ENCODE measurements at places on chromosomes 13 and 19. TPM values are rescaled to one million over a fixed set of nuclear protein-coding genes. Genes with fewer than 3 reads are reported as not detected.

DNA sequence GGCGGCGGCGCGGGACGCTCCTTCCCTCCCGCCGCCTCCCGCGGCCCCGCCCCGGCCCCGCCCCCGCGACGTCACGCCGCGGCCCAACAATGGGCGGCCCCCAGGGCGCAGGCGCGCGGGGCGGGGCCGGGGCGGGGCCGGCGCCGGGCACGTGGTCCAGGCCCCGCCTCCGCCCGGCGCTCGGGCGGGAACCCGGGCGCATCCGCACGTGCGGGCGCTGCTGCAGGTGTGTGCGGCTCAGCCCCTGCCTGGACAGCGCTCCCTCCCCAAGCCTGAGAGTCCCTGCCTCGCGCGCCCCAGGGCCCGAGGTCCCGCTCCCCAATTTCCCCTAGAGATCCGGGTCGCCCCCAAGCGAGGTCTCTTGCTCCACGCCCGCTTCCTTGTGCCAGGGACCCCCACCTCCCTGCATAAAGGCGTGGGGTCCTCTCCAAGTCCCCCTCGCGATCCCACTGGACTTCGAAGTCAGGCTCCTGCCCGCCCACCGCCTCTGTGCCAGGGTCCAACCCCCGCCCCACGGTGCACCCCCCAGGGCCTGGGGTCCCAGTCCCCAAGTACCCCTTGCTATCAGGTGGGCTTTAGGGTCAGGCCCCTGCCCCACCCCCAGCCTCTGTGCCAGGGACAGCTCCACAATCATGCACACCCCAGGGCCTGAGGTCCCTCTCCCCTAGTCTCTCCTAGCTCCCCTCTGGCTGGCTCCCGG is at the start of gene MEX3D:
Gene MEX3D (minus strand): TSS at position 6 of the 700 bp plus-strand sequence. CDS start 267 bp downstream, outside the sequence.
- DNase-seq: peak; percentile 90

DNA sequence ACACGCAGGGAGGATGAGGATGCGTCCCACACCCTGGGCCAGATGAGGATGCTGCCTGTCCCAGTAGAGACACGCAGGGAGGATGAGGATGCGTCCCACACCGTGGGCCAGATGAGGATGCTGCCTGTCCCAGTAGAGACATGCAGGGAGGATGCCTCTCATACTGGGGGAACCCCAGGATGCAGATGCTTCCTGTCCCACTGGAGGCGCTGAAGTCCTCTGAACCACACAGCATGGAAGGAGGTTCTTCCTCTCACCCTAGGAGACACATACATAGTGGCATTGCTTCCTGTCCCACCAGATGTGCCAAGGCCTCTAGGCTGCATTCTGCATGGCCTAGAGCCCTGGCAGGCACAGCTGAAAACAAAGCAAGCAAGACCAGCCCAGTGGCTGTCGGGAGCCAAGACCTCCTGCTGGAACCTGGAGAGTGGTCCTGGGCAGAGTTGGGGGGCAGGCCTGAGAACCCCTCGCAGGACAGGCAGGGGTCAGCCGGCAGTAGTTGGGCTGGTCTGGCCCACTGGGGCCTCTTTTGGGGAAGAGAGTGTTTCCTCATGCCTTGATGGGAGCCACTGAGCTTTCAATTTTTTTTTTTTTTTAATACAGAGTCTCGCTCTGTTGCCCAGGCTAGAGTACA is 4.3 kb downstream of the HPN start:
- DNase-seq: no peak

DNA sequence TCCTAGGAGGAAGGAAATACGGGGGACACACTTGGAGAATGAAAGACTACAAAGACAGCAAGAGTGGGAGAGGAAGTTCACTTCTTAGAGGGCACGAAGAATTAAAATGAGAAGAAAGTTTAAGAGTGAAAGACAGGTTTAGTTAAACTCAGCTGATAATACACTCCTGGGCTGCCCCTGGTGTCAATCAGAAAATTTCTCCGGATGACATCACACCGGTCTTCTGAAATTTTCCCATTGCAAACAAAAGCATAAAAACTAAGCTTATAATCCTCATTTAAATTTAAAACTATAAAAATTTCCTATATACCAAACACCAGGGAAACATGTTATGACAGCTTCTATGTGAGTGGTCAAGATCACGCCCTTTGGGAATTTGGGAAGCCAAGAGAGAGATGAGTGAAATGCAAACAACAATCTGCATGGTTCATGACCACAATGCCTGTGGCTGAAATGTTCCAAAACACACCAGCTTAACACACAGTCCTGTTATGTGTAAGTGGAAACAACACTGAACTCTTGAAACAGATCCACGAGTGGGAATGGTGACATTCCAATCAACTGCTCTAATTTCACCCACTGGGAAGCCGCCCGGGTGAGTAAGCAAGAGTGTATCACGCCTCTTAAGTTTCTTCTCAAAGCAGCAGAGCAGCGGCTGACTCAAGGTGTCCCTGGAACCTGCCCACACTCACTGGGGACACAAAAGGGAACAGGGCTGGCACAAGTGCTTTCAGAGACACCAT is 49.0 kb downstream of the BRD4 start:
- no peak for DNase-seq

DNA sequence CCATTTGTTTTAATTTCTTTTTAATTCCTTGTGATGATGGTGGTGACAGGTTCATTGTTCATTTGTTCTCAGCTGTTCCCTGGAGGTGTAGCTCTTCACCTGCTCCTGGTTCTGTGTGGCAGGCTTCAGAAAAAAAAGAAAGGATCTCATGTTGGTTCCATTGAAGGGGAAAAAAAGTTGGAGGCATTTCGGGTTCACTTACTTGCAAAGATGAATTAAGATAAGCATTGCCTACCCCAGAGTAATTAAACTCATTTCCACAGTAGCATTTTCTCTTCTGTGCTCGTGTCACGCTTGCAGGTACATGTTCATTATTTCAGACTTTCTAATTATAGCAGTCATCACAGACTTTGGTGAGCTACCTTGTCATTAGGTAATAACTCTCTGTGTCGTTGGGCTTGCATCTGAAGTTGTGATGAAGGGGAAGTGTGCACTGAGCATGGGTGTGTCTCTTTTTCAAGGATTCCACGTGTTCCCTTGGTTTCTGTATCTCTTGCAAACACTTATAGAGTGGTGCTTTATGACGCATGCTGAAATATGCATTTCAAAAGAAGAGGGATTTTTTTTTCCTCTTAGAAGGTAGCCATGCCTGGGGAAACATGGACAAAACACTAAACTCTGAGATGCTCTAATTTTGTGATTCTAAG is 69.1 kb downstream of the MTUS2 start:
- no peak for DNase-seq

- no peak for DNase-seq
Observed at GRCh38 chr13:77857531-77858209, 61.0 kb downstream of the EDNRB start.

GRCh38 chr13:29674532-29674931 is 79.0 kb upstream of the SLC7A1 start:
- DNase-seq: no peak

DNA sequence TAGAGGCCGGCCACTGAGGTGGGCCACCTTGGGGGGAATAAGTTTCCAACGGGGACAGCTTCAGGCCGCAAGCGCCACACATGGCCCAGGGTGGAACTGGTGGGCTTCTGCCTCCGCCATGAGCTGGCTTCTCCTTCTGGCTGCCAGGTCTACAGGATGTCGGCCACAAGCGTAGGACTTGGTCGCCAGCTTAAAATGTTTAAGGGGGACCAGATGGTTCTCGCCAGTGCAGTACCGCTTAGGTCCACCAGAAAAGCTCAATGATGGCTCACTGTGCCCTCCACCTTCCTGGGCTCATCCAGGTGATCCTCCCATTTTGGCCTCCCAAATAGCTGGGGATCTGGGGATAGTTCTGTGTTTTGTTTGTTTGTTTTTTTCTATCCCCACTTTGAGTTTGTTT is 38.7 kb upstream of the ZNF254 start:
- DNase-seq: no peak

DNA sequence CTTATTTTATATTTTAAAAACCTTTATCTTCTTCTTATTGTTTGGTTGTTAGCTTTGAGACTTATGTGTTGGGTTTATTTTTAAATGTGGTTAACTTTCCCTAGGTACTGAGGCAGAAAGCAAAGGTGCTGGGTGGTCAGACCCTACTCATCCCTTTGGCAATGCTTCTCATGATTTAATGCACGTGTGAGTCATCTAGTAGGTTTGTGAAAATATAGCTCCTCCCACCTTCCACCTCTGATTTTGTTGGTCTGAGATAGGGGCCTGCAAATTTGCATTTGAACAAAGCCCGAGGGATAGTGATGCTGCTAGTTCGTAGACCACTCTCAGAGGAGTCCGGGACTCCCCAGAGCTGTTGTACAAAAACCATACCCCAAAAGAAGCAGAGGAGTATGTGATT is 771.3 kb upstream of the ARGLU1 start:
- no peak for DNase-seq

DNA sequence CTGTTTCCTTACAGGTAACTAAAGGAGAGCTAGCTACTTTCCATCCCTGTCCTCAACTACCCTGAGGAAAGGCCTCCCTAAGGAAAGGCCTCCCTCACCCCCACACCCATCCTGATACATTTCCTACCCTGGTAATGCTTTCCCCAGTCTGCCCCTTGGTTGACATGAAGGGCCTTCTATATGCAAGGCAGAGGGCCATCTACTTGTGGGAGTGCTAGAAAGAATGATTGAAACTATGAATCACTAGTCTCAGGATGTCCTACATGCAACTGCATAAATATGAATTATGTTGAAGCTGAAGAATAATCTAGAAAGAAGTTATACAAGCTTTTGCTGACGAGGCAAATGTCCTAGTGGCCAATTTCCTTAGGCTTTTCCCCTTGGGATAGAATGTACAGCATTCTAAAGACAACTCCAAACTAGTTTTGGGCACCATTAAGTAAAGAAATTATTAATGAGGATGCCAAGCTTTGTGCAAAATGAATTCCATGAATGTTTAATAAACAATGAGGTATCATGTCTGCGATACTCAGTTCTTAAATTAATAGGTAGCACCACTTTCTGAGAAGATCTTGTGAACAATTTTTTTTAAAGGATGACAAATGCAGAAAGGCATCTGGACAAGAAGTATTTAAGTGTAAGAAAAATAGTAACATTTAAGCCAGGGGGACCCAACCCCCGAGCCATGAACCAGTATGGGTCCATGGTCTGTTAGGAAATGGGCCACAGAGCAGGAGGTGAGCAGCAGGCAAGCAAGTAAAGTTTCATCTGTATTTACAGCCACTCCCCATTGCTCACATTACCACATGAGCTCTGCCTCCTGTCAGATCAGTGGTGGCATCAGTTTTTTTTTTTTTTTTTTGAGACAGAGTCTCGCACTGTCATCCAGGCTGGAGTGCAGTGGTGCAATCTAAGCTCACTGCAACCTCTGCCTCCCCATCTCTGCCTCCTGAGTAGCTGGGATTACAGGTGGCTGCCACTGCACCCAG is 223.0 kb downstream of the LHFPL6 start:
- no peak for DNase-seq

- no peak for DNase-seq
Observed at GRCh38 chr13:114309806-114310410, 4.4 kb upstream of the CHAMP1 start.

DNA sequence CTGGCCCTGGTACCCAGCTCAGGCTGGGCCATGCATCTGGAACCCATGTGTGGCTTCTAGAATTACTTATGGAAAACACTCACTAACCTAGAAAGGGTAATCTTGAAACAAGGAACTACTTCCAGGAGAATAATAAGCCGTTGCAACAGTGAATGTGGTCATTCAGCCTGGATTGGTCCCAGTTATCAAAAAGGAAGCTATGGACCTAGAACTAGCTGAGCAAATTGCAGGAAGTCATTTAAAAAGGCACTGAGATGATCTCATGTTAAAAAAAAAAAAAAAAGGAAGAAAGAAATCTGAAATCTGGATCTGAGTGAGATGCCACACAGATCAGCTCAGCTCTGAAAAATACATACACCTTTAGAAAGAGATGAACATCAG is 59.6 kb downstream of the DCT start:
- DNase-seq: no peak

- no peak for DNase-seq
Observed at GRCh38 chr13:47484548-47484947, 516.5 kb downstream of the SUCLA2 start.

DNA sequence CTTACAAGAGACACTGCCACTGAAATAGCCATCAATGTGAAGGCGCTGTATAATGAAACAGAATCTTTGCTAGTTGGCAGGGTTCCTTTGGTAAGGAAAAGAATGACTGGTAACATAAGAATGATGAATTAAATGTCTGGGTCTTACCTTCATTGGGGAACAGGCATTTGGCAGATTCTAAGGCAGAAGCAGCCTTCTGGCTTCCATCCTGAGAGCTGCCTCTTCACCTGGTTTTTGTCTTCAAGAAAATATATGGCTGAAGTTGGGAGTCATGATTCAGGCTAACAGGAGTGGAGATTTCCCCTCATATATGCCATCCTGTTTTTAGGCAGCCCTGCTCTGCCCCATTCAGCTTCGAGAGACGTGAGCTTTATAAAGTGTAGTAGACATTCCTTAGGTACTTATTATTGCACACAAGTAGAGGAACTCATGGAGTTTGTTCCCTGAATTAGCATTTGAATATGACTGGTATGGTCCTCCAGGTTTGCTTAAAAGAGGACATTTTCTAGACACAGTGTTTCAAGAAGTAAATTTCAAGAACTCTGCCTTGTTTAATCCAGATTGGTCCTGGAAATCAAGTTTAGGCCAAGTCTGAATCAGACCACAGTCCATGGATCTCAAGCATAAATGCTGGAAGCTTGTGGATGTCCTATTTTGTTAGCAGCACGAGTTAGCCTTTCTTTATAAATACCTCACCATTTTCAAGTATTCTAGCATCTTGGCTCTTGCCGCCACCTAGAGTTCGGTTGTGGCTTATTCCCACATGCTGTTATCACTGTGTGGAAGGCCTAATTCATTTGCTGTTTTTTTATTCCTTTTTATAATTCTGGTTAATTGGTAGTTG is 56.2 kb upstream of the AKAP11 start:
- DNase-seq: no peak

GRCh38 chr13:110354123-110354627 is 47.1 kb downstream of the COL4A2 start:
- DNase-seq: no peak

NTF4 gene
- total RNA-seq: not detected

TIMM44 gene
- 67.8 TPM for total RNA-seq

RNASEH2A gene
- total RNA-seq: 47.8 TPM

NCAN gene
- total RNA-seq: not detected

MEF2B gene
- total RNA-seq: 5.2 TPM

CYP2S1 gene
- total RNA-seq: 1.1 TPM

PRTN3 gene
- total RNA-seq: not detected

LHFPL6 gene
- 0.14 TPM for total RNA-seq

C19orf85 gene
- total RNA-seq: not detected

COPE gene
- 213 TPM for total RNA-seq

FPR2 gene
- not detected for total RNA-seq

ZNF700 gene
- 26.1 TPM for total RNA-seq

ZNF564 gene
- total RNA-seq: 18.1 TPM

OVOL3 gene
- total RNA-seq: not detected

GRIK5 gene
- total RNA-seq: 0.79 TPM

ZNF490 gene
- 17.4 TPM for total RNA-seq

ERICH6B gene
- total RNA-seq: not detected

HSPBP1 gene
- 19.5 TPM for total RNA-seq

All from activated naive CD8-positive, alpha-beta T cell treated with anti-CD3 and anti-CD28 coated beads, Interleukin-2, amount 10 ng/mL, durations not matched to agents 7 days and 5 days (primary cell).